Retina (tissue), 1 donor: ENCODE measurements at places on chromosomes 7 and 10.

GRCh38 chr7:121328508-121329190, at the start of gene WNT16:
Gene WNT16 (plus strand): TSS chr7:121329000. CDS start chr7:121329293, 293 bp downstream.
- peak; percentile 75 for DNase-seq

- no peak for DNase-seq
These were observed 26.8 kb downstream of the CYP2W1 start for GRCh38 chr7:1009747-1010146.

DNA sequence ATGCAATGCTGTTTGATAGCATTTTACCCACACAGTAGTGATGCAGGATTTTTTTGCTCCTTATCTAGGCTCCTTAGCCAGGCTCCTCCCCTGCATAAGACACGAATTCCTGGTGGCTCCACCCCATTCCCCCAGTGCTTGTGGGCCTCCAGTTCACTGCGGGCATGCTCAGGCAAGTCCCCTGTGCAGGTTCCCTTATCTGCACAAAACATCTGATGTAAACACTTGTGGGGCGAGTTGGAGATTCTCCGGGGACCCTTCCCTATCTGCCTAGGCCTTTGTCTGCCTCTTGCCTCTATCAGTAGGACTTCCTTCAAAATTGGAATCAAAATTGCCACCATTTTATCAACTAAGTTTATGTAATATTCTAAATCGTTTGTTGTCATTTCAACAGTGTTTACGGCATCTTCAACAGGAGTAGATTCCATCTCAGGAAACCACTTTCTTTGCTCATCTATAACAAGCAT, 5.4 kb upstream of the STK17A start:
- DNase-seq, result no peak

DNA sequence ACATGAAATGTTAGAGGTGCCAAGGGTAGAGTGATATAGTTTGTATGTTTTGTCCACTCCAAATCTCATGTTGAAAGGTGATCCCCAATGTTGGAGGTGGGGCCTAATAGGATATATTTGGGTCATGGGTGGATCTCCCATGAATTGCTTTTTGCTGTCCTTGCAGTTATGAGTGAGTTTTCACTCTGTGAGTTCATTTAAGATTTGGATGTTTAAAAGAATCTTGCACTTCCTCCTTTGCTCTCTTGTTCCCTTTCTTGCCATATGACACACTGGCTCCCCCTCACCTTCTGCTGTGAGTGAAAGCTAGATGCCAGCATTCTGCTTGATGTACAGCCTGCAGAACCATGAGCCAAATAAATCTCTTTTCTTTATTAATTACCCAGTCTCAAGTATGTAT, 269.2 kb downstream of the ZWINT start:
- no peak for DNase-seq

- DNase-seq, result no peak
These were observed 30.1 kb upstream of the PPP1R3C start for GRCh38 chr10:91662993-91663392.

DNA sequence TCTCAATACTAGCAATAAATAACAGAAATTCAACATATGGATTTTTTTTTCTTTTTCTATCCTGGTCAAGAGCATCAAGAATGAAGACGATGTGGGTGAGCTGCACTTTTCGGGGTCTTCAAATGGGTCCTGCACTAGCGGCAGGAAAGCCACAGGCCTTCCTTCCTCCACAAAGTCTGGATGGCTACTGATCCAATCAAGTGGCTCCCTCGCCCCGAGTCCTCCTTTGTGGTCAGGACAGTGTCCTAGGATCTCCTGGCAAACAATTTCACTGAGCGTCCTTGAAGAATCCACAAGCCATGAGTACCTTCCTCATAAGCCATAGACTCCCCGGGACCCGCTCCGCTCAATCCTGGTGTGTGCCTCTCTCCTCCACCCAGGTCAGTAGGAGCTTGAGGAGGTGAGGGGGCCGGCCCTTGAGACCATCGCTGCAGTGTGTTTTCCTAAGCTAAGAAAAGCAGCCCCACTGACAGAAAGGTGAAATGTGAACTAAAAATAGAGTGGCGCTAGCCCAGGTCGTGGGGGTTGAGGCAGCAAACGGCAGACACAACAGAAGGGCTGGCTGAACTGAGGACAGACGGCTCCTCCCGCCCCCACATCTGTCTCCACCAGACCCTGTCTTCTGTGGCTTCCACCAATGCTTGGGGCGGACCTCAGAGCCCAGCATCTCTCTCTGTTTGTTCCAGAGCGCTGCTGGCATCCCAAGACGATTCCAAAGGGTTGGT, 202.3 kb downstream of the HERPUD2 start:
- DNase-seq, result no peak

GRCh38 chr10:11138314-11139033, 120.8 kb downstream of the CELF2 start:
- no peak for DNase-seq

GRCh38 chr10:84156768-84157167, 16.8 kb upstream of the GPR15LG start:
- DNase-seq, result peak; percentile 22

GRCh38 chr7:47905076-47905920, 43.0 kb downstream of the PKD1L1 start:
- DNase-seq, result no peak

DNA sequence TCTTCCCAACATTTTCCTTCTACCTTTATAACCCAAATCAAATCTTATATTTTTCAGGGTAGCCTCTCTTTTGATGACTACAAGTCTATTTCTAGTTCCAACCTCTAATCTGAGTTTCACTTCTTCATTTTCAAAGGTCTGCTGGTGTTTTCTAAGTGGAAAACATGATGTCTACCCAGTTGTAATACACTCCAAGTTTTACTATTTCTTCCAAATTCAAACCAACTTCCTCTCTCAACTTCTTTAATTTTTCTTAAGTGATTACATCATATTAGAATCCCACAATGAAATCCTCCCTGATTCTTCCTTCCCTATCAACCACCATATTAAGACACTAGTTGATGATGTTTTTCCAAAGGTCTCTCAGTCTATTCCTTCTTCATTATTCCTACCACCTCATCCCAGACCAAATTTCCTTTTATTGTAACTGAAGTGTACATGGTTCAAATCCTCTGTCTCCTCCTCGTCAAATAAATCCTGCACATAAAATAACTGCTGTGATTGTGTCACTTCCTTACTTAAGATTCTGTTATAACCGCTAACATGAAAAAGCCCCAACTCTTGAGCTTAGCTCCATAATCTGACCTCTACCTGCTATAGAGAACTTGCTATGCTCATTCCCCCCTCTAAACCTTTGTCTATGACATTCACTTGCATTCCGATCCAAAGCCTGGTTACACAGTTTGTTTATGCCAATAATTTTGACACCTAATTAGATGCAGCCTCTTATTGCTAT, 12.7 kb downstream of the TAS2R38 start:
- no peak for DNase-seq

GRCh38 chr10:11210211-11210922, 192.7 kb downstream of the CELF2 start:
- DNase-seq, result no peak

- peak; percentile 38 for DNase-seq
These were observed 90.7 kb downstream of the MKI67 start for GRCh38 chr10:128035557-128035973.

- peak; percentile 69 for DNase-seq
These were observed 17.5 kb downstream of the PRF1 start for GRCh38 chr10:70584909-70585544.

- no peak for DNase-seq
These were observed 129.9 kb downstream of the TRRAP start for GRCh38 chr7:99008181-99008631.

- no peak for DNase-seq
These were observed 74.4 kb upstream of the LSM8 start for GRCh38 chr7:118109607-118110006.

DNA sequence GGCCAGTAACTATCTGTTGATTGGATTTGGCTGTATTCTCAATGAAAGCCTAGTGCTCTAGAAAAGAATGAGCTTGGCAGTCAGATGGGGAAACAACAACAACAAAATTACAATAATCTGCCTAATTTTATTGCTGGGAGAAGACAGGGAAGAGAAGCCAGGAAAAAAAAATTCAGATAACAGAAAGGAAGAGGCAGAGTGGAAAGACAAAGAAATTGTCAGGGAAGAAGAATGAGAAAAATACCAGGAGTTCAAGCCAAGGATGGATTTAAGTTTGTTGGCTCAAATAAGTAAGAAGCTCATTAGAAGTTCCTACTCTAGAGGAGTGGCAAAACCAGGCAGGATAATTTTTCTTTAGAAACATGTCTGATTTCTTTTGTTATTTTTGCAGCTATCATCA, 45.9 kb upstream of the PRKG1 start:
- DNase-seq, result no peak

- DNase-seq, result peak; percentile 69
These were observed 11.1 kb downstream of the CALY start for GRCh38 chr10:133325440-133326222.

DNA sequence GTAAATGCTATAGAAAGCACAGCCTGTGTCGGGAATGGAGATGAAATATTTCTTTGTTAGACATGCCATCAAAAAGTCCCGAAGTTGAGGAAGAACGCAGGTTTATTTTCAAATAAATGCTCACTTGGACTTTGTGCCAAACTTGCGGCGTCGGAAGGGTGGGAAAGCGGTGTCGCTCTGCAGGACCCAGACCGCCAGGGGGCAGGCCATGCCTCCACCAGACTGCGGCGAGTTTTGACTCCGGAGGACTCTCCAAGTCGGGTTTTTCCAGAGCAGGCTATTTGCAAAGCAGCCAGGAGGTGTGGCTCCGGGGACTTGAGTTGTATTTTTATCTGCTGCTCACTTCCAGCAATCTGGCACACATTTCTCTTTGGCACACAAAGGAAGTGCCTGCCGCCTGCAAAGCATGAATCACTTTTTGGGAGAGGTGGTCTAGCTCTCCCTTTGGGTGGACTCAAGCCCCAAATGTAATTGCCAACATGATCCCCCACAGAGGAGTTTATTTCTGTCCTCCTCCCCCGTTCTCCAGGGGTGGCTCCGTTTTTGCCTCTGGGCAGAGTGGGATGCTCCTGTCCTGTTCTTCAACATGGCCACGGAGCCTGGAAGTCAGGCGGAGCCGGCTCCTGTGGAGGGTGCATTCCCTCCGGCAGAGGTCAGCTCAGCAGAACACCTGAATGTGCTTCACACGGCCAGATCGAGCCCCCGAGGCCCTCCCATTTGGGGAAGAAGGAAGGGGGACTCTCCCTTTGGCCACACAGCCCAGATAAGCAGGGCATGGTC, 82.3 kb upstream of the GPR26 start:
- DNase-seq, result peak; percentile 82

GRCh38 chr7:985915-986741, 3.1 kb downstream of the CYP2W1 start:
- no peak for DNase-seq

- DNase-seq, result no peak
These were observed 24.1 kb downstream of the GBX1 start for GRCh38 chr7:151143261-151144015.

- peak; percentile 90 for DNase-seq
These were observed 26.0 kb upstream of the ZNF273 start for GRCh38 chr7:64876792-64877713.

DNA sequence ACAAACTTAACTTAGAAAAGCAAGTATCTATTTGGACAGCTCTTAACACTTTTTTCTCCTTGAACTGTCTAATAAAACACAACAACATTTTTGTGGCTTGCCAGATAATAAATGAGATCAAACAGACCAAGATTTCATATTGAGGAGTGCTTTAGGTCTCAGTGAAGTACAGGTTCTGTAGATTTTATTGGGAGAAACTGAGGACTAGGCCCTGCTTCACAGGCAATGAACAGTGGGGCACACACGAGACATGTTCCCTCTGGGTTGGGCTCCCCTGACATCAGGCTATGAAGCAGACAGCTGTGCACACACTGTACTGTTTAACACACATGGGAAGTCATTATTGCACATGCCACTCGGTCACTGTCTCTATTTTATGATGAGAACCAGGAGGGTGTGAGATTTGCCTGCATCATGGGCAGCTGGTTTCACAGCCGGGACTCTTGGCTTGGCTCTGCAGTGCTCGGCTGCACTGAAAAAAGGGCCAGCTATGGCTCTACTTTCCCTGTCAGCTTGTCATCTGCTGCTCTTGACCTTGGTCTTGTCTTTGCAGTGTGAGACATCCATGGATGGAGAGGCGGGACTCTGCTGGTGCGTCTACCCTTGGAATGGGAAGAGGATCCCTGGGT, 4.2 kb downstream of the IGFBP1 start:
- no peak for DNase-seq

DNA sequence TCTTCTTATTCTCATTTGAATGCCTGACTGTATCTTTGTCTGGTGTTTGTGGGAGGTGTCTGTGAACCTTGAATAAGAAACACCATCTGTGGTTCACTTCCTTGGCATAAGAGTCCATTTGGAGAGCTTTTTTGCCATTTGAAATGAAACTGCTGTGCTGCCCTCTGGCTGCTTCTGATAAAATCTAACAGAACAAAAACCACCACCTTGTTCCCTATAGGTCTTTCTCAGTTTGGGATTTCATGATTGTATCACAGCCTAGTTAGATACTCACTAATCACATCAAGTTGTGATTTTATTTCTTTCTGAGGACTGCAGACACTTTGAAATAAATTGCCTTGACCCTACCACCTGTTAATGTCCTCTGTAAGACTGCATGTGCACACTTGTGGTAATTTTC, 102.7 kb upstream of the FAM13C start:
- DNase-seq, result no peak

GRCh38 chr10:341081-341740, 206.0 kb downstream of the ZMYND11 start:
- DNase-seq, result no peak

DNA sequence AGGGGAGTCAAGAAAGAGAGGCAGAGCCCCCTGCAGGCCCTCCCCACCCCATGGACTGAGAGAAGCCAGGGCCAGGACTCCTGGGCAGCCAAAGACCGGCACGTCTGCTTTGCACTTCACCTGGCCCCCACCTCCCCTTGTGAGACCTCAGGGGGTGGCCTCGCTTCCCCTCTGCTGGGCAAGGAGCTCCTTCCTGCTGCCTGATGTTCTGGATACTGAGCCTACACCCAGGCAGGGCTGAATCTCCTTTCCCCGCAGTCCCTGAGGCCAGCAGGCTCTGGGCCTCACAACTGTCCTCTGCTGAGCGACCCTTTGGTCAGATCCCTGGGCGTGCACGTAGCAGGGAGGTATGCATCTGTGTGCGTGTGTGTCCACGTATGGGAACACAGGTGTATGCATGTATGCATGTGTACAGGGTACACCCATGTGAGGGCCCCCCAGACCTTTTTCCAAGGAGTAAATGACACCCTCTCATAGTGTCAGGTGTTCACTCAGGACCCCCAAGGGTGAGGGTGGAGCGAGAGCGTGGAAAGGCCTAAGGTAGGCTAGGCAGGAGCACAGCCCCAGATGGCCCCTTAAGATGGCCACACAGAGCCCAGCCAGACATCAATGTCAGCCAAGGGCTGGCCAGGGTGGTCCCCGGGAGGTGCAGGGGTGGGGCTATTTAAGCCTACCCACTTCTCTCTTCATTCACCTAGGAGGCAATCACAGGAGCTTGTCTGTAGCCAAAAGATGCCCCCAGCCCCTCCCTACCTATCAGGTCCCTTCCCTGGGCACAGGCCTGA, 1.9 kb upstream of the RET start:
- DNase-seq, result no peak
